Activated naive CD8-positive, alpha-beta T cell treated with anti-CD3 and anti-CD28 coated beads for 36 hours (primary cell): ENCODE measurements at places on chromosomes 2 and 18. TPM values are rescaled to one million over a fixed set of nuclear protein-coding genes. Genes with fewer than 3 reads are reported as not detected.

LAPTM4A gene
- total RNA-seq, result 20.5 TPM

EFR3B gene
- total RNA-seq, result 0.08 TPM

GPR155 gene
- 9.4 TPM for total RNA-seq

SPOPL gene
- total RNA-seq, result 14.3 TPM

POTEI gene
- not detected for total RNA-seq

KLHL41 gene
- total RNA-seq, result 0.20 TPM

ANKRD62 gene
- not detected for total RNA-seq

DNA sequence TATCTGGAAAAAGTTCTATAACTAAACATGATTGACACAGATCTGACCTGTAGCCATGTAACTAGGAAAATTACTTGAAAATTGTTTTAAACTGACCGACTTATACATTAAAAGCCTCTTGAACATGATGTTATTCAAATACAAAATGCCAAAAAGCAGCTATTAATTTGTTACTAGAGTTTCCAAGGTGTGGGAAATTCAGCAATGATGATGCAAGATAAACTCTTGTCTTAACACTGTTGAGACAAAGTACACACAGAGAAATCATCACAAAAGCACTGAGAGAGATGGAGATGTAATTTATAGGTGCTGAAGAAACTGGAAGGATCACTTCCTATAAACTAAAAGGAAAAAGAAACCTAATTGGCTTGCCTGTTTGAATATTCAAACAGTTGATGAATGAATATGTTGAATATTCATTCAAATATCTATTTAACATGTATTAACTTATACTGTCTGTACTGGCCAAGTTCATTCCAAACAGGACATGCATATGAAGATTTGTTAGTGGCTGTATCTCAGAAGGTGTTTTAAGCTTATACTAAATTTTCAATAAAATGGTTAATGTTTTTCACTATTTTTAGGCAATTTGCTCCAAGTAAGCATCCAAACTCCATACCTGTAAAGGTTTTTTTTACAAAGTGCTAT, 34.6 kb upstream of the WDR75 start:
- peak overlapping the region; percentile 25 for H3K27ac ChIP-seq
- H3K36me3 ChIP-seq, result peaks cover 3% of the 10 kb centered on the region
- no peak for DNase-seq
- H3K27me3 ChIP-seq, result no peaks in the 10 kb centered on the region

GRCh38 chr18:63928331-63928730, 20.6 kb downstream of the SERPINB10 start:
- H3K4me1 ChIP-seq, result no peaks in the 10 kb centered on the region
- no peak for DNase-seq
- H3K36me3 ChIP-seq, result no peaks in the 10 kb centered on the region
- H3K27ac ChIP-seq, result no peak overlapping the region
- H3K27me3 ChIP-seq, result peaks cover 36% of the 10 kb centered on the region
- no peak overlapping the region for H3K4me3 ChIP-seq

GRCh38 chr2:79982445-79982844, 322.1 kb downstream of the LRRTM1 start:
- DNase-seq, result no peak
- no peak overlapping the region for H3K27ac ChIP-seq
- H3K4me3 ChIP-seq, result no peak overlapping the region
- H3K4me1 ChIP-seq, result no peaks in the 10 kb centered on the region
- no peaks in the 10 kb centered on the region for H3K36me3 ChIP-seq

GRCh38 chr2:40962026-40962425, 510.1 kb upstream of the SLC8A1 start:
- H3K4me3 ChIP-seq, result no peak overlapping the region
- H3K27me3 ChIP-seq, result no peaks in the 10 kb centered on the region
- no peaks in the 10 kb centered on the region for H3K36me3 ChIP-seq
- DNase-seq, result no peak

GRCh38 chr18:70243131-70243929, 37.8 kb upstream of the RTTN start:
- no peaks in the 10 kb centered on the region for H3K36me3 ChIP-seq
- H3K4me1 ChIP-seq, result peaks cover 2% of the 10 kb centered on the region
- no peak overlapping the region for H3K27ac ChIP-seq
- no peak overlapping the region for H3K4me3 ChIP-seq
- H3K27me3 ChIP-seq, result peaks cover 13% of the 10 kb centered on the region

GRCh38 chr2:195337597-195337996, 319.4 kb upstream of the SLC39A10 start:
- H3K36me3 ChIP-seq, result no peaks in the 10 kb centered on the region
- no peak for DNase-seq
- no peaks in the 10 kb centered on the region for H3K27me3 ChIP-seq
- no peaks in the 10 kb centered on the region for H3K4me1 ChIP-seq
- no peak overlapping the region for H3K27ac ChIP-seq
- no peak overlapping the region for H3K4me3 ChIP-seq

DNA sequence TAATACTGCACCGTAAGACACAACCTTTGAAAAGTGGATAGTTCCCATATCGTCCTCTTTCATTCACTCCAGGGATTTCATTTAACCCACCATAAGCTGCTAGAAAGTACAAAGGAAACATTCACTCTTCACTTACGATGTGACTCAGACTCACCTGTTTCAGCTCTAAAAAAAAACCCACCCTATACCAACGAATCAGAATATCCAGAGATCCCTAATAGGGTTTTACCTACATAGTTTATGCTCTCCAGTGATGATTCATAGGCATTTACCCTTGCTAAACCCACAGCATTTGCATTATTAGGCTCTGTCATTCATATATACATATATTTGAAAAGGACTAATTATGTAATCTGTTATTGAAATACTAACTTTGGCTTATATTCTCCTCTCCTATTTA, 60.2 kb downstream of the PRPF40A start:
- peaks cover 23% of the 10 kb centered on the region for H3K36me3 ChIP-seq
- DNase-seq, result no peak
- H3K27me3 ChIP-seq, result no peaks in the 10 kb centered on the region
- H3K4me1 ChIP-seq, result peaks cover 14% of the 10 kb centered on the region
- H3K27ac ChIP-seq, result peak overlapping the region; percentile 73

- no peaks in the 10 kb centered on the region for H3K36me3 ChIP-seq
- no peak overlapping the region for H3K27ac ChIP-seq
- H3K4me1 ChIP-seq, result no peaks in the 10 kb centered on the region
- H3K27me3 ChIP-seq, result no peaks in the 10 kb centered on the region
- no peak for DNase-seq
Observed at GRCh38 chr18:42707080-42707479, 408.4 kb downstream of the RIT2 start.

DNA sequence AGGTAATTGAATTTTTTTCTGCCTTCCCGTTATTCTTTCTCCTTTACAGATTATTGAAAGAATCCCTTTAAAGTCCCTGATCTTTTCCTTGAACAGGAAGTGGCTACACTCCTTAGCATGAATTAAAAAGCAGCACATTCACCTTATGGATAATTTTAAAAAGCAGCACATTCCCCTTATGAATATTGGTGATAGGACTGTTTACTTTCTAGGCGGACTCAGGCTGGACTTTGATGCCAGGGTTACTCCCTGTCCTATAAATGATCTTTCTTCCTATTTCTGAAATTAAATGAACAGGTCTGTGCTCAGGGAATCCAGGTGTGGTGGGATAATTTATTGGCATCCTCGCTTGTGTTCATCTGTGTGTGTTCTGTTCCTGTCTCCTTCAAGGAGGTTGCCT, 226.0 kb downstream of the DCDC2C start:
- no peak for DNase-seq
- H3K4me3 ChIP-seq, result no peak overlapping the region
- no peaks in the 10 kb centered on the region for H3K4me1 ChIP-seq
- H3K27me3 ChIP-seq, result no peaks in the 10 kb centered on the region
- no peaks in the 10 kb centered on the region for H3K36me3 ChIP-seq
- no peak overlapping the region for H3K27ac ChIP-seq

DNA sequence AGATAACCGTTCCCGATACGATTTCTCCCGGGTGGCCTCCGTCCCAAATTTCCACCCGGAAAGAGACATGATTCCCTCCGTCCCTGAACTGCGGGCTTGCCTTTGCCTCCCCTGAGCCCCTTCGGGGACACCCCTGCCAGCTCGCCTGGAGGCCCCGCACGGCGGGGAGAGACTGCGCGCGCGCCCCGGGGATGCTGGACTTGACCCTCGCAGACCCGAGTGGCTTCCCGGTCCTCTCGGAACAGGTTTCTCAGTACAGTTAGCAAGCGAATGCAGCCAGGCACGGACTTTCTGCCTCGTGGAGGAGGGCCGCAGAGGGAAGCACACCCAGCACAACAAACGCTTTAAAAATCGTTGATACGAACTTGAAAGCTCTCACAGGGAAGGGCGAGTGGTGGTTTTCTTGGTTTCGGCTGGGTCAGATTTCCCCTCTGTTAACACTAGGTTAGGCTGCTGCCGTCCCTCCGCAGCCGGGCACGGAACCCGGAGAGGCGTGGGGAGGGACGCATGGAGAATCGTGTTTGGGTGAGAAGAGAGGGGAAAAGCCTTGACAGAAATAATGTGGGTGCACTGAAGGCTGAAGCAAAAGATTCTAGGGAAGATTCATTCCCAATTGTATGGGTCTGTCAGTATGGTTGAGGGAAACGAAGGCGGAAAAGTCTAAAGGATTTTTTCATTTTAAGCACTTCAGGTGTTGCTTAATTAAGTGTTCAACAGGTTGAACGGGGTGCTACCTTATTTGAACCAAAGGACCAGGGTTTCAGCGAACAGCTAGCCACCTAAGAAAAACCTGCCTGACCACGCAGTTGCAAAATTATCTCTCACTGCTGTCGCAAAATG, 916 bp downstream of the TNFRSF11A start:
- H3K36me3 ChIP-seq, result peaks cover 2% of the 10 kb centered on the region
- H3K27ac ChIP-seq, result no peak overlapping the region
- DNase-seq, result peak; percentile 9
- peaks cover 87% of the 10 kb centered on the region for H3K27me3 ChIP-seq

- H3K4me3 ChIP-seq, result no peak overlapping the region
- DNase-seq, result no peak
- H3K4me1 ChIP-seq, result no peaks in the 10 kb centered on the region
- peaks cover 3% of the 10 kb centered on the region for H3K27me3 ChIP-seq
Observed at GRCh38 chr18:34321066-34321465, 96.4 kb upstream of the NOL4 start.

DNA sequence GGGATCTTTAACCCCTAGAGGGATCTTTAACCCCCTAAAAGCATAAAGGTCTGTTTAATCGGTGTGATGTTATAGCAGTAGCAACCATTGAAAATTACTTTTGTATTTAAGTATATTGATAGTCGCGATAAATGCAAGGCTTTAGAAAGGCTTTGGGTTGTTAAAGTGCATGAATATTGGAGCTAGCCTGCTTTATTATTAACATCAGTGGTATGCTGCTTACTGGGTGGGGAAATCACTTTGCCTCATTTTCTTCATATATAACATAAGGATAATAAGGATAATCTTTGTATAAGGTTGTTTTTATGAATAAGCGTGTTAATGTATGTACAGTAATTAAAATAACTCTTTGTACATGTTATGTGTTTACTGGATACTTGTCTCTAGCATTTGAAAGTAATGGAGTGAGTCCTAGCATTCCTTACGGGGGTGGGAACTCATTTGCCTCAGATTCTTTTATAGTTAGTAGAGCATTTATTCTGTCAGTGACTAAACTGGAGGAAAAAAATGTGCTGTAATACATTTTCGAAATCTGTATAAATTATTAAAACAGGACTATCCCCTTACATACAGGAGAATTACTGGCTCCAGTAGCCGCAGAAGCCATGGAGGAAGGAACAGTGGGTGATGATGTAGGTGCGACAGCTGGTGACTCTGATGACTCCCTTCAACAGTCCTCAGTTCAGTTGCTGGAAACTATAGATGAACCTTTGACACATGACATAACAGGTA, 122.2 kb downstream of the BIRC6 start:
- no peak overlapping the region for H3K4me3 ChIP-seq
- no peak for DNase-seq
- H3K27me3 ChIP-seq, result no peaks in the 10 kb centered on the region
- peaks cover 5% of the 10 kb centered on the region for H3K4me1 ChIP-seq

DNA sequence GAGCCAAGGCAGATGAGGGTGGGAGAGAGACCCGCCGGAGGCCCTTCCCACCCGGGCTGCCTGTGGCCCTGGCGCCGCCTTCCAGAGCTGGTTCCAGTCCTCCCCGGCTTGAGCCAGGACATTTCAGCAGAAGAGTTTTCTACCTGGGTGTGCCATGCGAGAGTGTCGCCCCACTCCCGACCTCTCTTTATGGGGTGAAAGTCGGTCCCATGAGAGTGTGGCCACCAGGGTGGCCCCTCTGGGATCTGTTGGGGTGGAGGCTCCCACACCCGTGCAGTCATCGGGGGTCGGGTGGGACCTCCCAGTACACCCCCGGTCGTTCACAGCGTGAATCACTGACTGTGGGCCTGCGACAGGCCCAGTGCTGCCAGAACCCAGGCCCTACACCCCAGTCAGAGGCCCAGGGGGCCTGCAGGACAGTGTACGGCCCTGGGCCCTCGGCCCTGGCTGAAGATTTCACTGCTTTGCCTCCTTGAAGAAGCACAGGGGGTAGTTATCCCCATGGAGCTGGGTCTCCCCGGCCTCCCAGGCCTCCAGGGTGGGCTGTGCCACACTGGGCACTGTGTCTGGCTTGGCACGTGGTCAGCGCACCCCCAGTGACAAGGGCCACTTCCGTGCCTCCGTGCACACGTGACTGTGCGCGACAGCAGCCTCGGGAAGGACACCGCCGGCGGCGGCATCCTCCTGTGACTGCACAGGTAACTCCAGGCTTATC, 5.9 kb downstream of the NFATC1 start:
- no peak for DNase-seq
- no peaks in the 10 kb centered on the region for H3K27me3 ChIP-seq
- peak overlapping the region; percentile 97 for H3K27ac ChIP-seq
- peaks cover 54% of the 10 kb centered on the region for H3K4me1 ChIP-seq

DNA sequence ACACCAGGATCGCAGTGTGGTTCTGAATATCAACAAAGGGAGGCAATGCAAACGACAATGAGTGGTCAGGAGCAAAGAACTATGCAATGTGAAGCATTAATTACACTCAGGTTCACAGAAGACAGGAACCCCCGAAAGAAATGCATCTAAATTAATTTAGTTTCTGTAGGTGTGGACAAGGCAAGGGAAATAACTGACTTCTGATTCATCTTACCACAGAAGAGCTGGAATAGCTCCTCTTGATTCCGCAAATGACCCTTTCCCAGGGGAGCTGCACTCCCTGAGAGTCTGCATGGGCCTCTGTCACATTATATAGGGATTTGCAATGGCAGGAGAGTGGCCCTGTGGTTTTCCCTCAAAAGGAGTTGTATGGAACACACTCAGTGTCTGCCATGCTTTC, 263.9 kb upstream of the APCDD1 start:
- no peaks in the 10 kb centered on the region for H3K36me3 ChIP-seq
- H3K27ac ChIP-seq, result no peak overlapping the region
- DNase-seq, result no peak
- no peaks in the 10 kb centered on the region for H3K4me1 ChIP-seq

DNA sequence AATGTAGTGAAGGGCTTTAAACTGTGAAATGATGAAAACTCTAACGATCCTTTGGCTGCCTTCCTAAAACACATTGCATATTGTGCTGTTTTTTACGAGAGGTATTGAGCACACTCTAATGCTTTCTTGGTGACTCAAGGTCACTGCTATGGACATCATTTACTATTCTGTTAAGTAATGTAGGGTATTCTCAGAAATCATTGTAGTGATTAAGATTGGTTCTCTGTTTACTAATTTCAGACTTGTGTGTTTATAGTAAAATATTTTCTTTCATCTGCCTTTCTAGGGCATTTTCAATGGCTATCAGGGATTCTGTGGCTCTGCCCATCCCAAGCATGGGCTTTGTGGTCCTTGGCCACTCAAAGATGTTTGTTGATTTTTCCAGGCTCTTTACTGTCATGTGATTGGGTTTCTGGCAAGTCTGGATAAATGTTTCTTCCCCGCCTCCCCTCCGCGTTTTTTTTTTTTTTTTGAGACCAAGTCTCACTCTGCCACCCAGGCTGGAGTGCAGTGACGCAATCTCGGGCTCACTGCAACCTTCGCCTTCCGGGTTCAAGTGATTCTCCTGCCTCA, 29.3 kb downstream of the UBE2F start:
- no peak for DNase-seq
- peak overlapping the region; percentile 95 for H3K27ac ChIP-seq
- H3K27me3 ChIP-seq, result peaks cover 4% of the 10 kb centered on the region
- peaks cover 74% of the 10 kb centered on the region for H3K36me3 ChIP-seq
- peaks cover 42% of the 10 kb centered on the region for H3K4me1 ChIP-seq
- H3K4me3 ChIP-seq, result no peak overlapping the region
